ENCODE measurements at places on chromosomes 5 and 9.

DNA sequence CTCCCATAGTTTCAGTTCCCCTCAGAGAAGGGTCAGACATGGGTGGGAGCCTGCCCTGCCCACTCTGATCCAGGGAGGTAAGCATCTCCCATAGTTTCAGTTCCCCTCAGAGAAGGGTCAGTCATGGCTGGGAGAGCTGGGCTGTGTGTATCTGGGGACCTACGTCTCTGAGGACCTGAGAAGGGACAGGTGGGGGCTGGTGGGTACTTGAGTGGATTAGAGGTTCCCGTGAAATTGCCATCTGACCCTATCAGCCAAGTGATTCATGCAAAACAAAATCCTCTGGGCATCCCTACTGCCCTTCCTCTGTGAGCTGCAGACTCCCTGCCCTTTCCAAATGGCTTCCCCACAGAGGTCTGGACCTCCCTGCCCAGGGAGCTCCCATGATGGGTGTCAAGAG lies 3.9 kb downstream of the ENHO start:
- DNase-seq = no peak

DNA sequence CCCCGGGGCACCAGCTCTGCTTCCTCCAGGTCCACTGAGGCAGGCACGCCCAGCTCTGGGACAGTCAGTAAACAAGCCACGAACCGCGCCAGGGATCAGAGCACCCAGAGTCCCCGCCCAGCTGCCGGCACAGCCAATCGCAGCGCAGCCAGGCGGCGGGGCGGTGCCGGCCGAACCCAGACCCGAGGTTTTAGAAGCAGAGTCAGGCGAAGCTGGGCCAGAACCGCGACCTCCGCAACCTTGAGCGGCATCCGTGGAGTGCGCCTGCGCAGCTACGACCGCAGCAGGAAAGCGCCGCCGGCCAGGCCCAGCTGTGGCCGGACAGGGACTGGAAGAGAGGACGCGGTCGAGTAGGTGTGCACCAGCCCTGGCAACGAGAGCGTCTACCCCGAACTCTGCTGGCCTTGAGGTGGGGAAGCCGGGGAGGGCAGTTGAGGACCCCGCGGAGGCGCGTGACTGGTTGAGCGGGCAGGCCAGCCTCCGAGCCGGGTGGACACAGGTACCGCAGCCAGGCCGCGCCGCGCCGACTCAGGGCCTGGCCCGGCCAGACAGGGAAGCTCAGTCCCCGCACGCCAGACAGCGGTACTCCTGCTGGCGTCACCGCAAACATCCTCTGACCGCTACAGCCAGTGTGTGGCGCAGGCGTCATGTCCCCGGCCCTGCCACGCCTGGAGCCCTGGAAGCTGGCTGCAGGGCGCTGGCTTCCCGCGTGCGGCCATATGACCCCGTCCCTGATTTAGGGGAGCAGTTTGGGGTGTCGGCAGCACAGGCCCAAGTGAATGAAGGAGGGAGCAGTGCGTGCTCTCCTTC lies at the start of gene CTSL:
Gene CTSL, plus strand, starts transcription at position 220 of the 810 bp plus-strand sequence. CDS start 1,485 bp downstream, outside the sequence.
- DNase-seq = peak; percentile 92

- DNase-seq = peak; percentile 62
These were observed 70.5 kb downstream of the PIK3R1 start for GRCh38 chr5:68285851-68286611.

DNA sequence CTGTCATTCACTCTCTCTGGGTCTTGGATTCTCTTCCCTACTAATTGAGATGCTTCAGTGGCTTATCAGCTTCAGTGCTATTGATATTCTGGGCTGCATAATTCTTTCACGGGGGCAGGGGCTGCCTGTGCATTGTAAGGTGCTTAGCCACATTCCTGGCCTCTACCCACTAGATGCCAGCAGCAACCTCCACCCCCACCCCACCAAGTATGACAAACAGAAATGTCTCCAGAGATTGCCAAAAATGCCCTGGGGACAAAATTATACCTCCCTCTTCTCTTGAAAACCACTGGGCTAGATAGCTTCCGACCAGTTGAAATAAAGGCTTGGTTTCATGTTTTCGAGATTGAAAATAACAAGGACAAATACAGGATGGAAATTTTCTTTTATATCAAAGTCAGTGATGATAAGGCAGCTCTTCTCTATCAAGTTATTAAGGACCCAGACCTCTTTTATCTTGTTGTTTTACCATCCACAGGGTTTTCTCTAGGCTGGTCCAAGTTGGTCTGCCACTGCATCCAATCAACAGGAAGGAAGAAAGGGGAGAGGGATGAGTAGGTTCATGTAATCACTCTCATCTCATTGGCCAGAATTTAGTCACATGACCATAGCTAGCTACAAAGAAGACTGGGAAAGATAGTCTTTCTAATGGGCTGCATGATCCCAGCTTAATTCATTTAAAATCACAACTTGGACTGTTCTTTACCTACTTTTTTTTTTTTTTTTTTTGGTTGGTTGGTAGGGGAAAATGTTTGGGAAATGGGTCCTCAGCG lies 92.1 kb upstream of the RANBP3L start:
- DNase-seq = no peak

GRCh38 chr5:5063533-5063953 lies 76.6 kb upstream of the ADAMTS16 start:
- no peak for DNase-seq

DNA sequence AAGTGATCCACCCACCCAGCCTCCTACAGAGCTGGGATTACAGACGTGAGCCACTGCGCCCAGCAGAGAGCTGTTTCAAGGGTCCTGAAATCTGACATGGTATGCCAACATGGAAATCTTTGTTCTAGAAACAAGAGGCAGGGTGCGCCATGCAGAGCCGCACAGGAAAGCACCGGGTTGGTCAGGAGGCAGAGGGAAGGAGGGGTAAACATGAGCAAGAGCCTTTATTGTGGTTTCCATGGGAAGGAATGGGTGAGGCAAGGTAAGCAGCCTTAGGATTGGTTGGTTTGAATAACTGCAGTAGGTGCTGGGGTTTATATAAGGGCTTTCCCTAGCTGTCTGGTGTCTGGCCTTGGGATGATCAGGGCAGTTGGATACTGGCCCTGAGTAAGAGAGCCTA lies 5.5 kb upstream of the EXOSC2 start:
- DNase-seq = no peak

GRCh38 chr9:35598866-35599590 lies 6.0 kb upstream of the TESK1 start:
- DNase-seq = no peak

GRCh38 chr9:34376596-34377403 lies at the start of gene MYORG:
TSS of gene MYORG (minus strand) at chr9:34376898. CDS start at chr9:34372943, 3,955 bp downstream.
- peak; percentile 66 for DNase-seq

DNA sequence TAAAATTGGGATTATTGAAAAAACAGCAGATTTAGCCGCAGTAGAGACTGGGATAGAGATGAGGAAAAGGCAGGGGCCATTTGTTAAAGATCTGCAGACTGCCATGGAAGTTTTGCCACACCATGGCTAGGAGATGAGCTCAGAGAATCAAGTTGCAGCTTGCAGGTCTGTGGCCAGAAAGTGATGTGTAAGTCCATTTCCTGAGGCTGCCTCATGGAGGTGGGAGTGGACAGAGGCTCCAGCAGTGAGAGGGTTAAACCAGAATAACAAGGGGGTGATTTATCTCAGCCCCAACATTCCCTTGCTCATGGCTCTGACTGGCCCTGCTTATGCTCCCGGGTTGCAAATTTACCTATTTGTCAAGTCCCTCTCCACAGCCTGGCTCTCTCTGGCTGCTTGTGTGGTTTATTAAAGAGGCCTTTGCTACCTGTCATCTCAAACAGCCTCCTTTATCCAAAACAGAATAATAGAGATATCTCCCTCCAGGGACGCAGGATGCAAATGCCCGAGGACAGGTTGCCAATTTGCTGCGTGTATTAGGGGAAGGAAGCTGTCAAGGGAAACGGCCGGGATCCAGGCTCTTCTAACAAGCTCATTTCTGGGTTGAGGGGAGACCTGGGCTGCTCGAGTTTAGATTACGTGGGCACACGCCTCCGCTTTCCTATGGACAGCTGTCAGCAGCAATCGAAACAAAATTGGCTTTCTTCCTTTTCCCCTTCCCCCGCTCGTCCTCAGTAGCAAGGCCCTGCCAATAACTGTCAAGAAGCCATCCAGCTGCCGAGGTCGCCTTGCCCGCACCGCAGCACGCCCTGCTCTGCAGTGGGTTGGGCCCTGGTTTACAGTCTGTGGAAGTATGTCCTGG lies 72.8 kb upstream of the PITX1 start:
- DNase-seq = no peak

GRCh38 chr9:94773655-94774054 lies 47.2 kb downstream of the AOPEP start:
- DNase-seq = no peak

GRCh38 chr5:88833371-88834130 lies 49.4 kb downstream of the MEF2C start:
- DNase-seq = no peak

- DNase-seq = no peak
These were observed 41.4 kb downstream of the PUM3 start for GRCh38 chr9:2802494-2802921.

- no peak for DNase-seq
These were observed 86.9 kb downstream of the UGCG start for GRCh38 chr9:111983484-111983908.

- no peak for DNase-seq
These were observed 298.4 kb downstream of the KCTD16 start for GRCh38 chr5:144469106-144469505.

DNA sequence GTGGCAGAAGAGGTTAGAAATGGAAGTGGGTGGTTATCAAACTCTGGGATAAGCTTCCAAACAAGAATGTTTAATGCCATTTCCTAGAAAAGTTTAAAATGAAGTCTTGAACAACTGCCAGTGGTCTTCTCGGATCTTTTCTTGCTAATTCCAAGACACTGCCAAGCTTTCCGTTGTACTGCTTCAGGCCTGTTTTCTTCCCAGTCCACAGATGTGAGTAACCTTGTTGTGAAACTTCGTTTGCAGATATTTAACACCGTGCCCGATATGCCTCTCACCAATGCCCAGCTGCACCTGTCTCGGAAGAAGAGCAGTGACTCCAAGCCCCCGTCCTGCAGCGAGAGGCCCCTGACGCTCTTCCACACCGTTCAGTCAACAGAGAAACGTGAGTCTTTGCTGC lies 269.8 kb downstream of the NR3C1 start:
- DNase-seq = no peak

DNA sequence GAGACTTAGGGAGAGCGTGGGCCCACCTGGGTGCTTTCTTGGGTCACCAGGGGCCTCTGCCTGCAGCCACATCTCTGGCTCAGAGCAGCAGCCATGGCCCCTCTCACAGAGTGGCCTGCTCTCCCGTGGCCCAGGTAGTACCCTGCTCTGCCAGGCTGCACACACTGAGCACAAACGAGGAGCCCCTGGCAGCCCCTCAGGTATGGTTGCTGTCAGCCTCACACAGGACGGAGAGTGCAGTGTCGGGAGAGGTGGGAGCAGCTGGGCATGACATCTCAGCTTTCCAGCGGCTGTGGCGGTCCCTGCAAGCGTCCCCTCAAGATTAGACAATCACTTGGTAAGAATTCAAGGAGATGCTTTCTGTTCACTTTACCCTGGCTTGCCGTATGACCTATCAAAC lies 137.0 kb upstream of the IRX4 start:
- DNase-seq = no peak

DNA sequence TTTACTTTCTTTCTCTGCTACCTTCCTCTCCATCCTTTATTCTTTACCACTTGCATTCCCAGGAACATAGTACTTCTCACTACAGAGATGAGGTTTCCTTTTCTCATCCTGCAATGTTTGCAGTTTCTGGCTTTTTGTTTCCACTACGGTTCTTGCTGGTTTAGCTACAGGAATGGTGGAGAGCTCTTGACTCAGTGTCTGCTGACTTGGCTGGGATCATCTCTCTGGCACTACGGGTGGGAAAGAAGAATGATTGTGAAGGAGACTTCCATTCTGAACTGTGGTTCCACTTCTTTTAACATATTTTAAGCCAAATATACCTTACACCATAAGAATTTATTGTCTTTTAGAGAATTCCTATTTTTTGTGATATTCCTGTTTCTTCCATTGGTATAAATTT lies 65.1 kb downstream of the NREP start:
- DNase-seq = no peak

GRCh38 chr5:86644843-86645242 lies 27.1 kb downstream of the COX7C start:
- no peak for DNase-seq

- DNase-seq = peak; percentile 40
These were observed 8.9 kb upstream of the PKD2L2 start for GRCh38 chr5:137880313-137880712.

DNA sequence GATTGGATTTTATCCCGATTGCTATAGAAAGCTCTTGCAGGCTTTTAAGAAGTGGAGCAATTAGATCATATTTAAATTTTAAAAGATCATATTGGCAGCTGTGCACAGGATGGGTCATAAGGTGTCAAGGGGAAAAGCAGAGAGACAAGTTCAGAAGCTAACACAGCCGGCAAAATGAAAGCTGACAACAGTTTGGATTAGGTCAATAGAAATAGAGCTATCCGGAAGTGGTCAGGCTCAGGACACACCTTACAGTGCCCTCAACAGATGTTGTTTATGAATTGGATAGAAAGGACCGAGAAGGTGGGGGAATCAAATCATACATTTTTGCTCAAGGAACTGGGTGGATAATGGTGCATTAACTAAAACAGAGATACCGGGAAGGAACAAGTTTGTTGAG lies 46.3 kb upstream of the MARCHF11 start:
- DNase-seq = no peak

- peak; percentile 19 for DNase-seq
These were observed 278.4 kb upstream of the IRX1 start for GRCh38 chr5:3317051-3317795.

GRCh38 chr5:58009754-58010153 lies 450.1 kb downstream of the PLK2 start:
- DNase-seq = no peak

GRCh38 chr9:105854783-105855724 lies 160.7 kb downstream of the TMEM38B start:
- no peak for DNase-seq

DNA sequence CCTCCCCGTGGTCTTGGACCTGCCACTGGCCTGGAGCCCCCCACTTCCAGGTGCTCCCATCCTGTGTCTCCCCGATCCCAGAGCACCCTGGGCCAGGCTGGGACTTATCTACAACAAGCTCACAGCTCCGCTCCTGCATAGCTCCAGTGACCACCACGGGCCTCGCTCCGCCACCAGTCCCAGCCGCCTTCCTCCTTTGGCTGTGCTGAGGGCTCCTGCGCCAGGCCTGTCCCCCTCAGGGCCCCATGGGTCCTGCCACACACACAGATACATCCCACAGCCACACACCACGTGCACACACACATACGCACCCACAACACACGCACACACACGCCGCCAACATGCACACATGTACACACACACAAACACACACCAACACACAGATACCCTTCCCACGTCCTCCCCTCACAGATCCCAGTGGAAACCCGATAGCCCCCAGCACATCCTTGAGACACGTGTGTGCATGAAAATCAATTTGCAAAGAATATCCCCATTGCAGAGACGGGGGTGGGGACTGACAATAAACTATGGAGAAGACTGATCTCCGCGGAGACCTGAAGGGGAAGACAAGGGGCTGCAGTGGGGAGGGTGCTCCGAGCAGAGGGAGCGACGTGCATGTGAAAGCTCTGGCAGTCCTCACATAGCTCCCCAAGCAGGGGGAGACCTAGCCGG lies 18.5 kb upstream of the LAMC3 start:
- DNase-seq = no peak

DNA sequence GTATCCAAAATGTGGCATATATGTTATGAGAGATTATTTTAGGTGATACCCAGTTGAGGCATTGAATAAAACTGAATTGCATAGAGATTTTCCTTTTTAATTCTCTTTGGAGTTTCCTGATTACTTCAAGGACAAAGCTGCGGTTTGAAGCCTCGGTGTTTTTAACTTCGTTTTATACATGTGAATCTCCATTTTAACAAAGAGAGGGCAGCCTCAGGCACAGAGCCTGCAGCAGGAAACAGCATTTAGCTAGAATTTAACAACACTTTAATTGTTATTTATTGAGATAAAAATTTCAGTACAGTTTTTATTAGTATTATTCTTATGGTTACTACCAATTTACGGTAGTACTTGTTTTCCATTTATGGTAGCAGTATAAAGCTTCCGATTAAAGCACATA lies 114.0 kb downstream of the KIF4B start:
- no peak for DNase-seq
